ENCODE measurements at places on chromosomes 3 and 15.

DNA sequence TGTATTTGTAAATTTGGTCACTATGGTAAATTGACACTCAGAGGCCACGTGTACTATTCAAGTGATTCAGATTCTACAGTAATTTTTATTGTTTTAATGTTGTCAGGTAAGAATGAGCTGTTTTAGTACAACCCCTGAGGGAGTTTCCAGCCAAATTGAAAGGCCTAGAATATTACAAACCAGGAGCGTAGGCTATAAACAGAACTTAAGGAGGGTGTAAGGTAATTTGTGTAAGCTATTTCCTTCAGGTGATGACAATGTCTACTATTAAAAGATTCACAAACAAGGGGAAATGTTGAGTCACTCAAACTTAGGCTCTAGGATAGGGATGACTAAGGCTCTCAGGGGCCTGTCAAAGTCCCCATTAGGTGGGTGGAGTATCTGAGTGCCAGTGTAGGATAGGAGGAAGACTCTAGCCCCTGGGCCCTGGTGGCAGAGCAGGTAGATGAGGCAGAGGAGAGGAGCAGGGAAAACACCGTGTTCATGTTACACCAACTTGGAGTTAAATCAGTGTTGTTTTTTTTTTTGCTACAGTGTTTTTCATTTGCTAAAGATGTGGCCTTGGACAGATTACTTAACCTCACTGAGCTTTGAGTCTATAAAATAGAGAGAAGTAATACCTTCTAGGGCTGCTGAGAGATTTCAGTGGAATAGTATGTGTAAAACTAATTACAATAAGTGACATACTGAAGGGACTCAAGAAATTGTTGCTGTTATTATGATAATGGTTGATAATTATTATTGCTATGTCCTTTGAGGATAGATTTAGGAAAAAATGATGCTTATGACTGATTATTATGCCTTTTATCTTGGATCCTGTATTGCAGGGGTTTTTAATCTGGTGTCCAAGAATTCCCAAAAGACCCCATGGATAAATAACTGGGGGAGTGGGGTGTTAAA, 10.3 kb downstream of the TM4SF1 start:
- peak; percentile 25 for DNase-seq

- DNase-seq, result peak; percentile 12
Observed at GRCh38 chr15:25439369-25439836, 579 bp upstream of the UBE3A start.

GRCh38 chr3:29665688-29666087, 384.8 kb downstream of the RBMS3 start:
- DNase-seq, result no peak

DNA sequence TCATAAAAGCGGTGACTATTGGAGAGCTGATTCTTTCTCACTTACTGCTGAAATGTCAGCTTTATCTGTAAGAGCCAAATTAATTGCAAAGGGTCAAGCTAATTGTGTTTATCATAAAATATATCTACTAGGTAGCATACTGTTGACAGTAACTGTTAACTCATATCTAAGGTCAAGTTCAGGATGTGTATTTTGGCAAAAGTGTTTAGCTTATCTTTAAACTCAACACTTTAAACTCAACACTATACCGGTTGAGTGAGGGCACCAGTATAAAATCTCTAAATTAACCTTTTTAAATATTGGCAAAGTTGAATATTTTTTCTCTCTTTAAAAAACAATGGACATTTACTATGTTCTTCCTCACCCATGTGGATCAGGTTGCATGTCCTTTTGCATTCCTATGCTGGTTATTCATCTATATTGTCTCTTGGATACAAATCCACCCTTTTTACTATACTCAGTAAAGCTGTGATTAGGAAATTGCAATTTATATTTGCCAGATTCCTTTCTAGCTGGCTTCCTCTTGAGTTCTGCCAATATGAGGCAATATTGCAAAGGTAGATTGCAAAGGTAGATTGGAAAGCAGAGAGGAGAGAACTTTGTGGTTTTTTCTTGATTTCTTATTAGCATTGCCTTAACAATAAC, 344.6 kb upstream of the DCBLD2 start:
- no peak for DNase-seq

Data from activated CD4-positive, alpha-beta T cell treated with anti-CD3 and anti-CD28 coated beads, Interleukin-2, amount 50 U/mL, for 16 hours (primary cell).